NCI-H748 treated with DMSO at 0.1 percent for 48 hours (cell line): ENCODE measurements at places on chromosomes 1 and 21.

- DNase-seq = no peak
Measured at GRCh38 chr1:200969726-200970561, 53.6 kb downstream of the KIF21B start.

DNA sequence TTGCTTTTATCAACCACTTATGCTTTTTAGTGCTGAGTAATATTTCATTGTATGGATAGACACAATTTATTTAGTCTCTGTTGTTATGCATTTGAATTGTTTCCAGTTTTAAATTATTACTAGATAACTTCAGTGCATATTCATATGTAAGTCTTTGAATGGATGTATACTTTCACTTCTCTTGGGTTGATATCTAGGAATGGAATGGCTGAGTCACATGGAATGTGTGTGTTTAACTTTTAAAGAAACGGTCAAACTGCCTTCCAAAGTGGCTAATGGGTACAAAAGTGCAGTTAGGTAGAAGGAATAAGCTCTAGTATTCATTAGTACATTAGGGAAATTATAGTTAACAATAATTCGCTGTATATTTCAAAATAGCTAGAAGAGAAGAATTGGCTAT lies 82.4 kb downstream of the NPHS2 start:
- no peak for DNase-seq

DNA sequence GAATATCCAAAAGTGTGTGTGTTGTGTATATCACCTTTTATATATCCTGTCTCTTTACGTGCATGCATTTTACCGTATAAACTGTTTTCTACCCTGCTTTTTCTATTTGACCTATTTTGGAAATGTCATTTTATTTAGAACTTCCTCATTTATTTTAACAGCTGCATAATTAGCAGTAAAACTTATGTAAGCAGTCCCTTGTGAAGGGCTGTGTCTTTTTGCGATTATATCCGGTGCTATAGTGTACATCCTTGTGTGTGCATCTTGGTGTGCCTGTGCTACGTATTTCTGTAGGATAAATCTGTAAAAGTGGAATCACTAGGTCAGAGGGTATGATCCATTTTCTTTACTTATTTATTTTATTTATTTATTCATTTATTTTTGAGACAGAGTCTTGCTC lies 7.2 kb downstream of the LGALS8 start:
- DNase-seq = no peak

DNA sequence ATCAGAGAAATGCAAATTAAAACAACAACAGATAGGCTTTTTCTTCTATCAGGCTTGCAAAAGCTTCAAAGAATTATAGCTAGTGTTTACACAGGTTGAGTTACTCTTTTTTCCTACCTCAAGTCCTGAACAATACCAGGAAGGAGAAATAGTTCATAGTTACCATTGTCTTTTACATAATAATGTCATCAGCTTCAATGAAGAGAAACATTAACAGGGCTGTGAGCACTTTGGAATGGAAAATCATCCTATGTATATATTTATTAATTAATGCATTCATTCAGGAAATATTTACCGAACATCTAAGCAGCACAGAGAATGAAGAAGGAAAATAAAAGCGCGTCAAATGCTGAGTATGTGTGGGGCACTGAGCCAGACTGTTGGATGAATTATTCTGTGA lies 197.3 kb downstream of the ZBTB18 start:
- DNase-seq = no peak
